T-helper 9 cell (primary cell): ENCODE measurements at places on chromosomes 11 and 22.

- DNase-seq = no peak
These were observed 165.5 kb downstream of the DSCAML1 start for GRCh38 chr11:117631336-117632140.

- peak; percentile 98 for DNase-seq
These were observed at the start of gene ATG2A for GRCh38 chr11:64916775-64917662. ATG2A (minus strand) TSS chr11:64917209; CDS start chr11:64917135, 74 bp downstream.

DNA sequence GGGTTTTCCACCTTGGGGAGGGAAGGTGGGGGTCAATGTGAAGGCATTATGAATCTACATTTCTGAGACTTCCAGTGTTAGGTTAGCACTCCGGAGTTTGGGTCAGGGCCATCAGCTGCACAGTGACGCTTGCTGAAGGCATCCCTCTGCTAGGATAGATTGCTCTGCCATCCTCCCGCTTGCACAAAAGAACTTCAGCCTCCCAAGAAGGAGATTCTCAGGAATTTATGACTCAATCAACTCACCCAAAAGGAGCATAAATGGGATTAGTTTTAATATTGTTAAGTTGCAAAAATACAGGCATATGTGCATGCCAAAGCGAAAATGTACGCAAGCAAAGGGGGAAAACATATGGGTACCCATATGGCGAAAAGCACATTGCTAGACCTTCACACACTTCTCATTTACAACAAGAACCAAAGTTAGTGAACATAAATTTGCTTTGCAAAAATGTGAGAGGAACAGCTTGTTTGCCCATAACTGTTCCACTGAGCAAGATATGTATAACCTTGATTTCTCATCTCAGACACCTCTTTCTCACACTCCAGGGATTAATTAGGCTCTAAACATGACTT lies 1013.0 kb downstream of the OPCML start:
- no peak for DNase-seq

DNA sequence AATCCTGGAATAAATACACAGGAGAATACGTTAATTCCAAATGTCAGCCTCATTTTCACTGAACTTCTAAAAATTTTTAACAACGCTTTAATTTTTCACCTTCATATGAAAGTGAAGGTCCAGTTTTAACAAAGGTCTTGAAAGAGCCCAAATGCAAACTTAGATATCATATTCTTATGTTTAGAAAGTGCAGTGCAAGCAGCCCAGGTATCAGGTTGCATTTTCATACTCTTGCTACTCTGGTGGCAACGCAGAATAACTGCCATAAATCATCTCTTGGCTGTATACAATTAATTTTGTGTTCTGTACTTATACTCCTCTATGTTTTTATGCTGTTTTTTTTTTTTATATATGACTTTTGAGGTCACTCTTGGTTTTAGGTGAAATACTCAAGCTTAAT lies 496.7 kb upstream of the ARHGAP42 start:
- DNase-seq = no peak

DNA sequence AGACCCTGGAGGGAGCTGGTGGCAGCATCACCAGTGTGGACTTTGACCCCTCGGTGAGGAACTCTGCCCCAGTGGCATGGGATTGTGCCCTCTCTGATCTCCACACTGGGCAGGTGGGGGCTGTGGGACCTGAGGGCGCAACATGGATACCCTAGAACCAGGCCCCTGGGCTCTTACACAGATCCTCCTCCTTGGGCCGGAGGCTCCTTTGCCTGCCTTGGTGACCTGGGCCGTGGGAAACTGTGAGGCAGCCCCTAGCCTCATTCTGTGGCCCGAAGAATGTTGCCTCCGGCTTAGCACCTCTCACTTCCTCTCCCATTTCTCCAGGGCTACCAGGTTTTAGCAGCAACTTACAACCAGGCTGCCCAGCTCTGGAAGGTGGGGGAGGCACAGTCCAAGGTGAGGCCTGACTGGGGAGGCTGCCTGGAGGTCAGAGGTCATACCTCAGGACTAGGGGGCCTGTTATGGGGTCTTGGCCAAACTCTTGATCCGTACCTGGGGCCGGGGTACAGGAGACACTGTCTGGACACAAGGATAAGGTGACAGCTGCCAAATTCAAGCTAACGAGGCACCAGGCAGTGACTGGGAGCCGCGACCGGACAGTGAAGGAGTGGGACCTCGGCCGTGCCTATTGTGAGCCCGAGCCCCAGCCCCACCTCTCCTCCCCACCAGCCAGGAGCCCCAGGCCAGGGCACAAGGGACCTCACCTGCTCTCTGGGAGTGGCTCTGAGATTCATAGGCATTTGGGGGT lies 12.2 kb downstream of the ATG16L2 start:
- no peak for DNase-seq

DNA sequence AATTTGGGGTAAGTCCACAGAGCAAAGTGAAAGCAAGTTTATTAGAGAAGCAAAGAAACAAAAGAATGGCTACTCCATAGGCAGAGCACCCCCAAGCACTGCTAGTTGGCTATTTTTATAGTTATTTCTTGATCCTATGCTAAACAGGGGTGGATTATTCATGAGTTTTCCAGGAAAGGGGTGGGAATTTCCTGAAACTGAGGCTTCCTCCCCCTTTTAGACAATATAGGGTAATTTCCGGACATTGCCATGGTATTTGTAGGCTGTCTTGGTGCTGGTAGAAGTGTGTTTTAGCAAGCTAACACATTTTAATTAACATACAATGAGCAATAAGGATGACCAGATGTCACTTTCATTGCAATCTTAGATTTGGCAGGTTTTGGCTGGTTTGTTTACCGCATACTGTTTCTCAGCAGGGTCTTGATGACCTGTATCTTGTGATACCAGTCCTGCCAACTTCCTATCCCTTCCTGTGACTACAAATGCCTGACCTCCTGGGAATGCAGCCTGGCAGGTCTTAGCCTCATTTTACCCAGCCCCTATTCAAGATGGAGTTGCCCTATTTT lies 937 bp upstream of the C1QTNF6 start:
- no peak for DNase-seq

DNA sequence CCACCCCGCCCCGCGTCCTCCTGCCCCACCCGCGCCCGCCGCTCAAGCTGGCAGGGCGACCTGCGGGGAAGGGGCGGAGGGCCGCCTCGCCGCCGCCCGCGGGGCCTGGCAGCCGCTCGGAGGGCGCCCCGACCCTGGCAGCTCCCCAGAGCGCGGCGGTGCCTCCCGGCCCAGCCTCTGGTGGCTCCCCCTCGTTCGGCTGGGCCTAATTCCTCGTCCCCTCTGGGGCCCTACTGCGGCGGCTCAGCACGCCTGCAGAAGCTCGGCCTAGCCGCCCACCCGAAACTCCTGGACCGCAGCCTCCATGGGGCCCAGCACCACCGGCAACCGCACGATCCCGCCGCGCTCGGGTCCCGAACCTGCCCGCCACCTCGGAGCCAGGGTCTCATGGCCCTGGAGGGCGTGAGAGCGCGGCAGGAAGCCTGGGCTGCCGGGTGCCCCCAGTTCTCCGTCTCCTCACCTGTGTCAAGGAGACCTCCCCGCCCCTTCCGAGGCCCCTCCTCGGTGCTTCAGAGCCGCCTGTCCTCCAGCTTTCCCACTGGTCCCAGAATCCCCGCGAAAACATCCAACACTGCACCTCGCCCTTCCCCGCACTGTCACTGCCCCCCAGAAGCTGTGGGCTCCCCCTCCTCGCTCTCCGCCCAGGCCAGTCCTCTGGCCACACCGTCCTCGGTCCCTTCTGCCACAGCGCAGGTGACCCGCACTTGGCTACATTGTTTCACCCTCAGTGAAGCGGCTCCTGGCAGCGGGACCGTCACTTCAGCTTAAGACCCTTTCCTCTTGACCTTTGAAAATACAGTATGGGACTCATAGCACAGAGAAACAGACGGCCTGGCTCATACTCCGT lies 613 bp upstream of the GSC2 start:
- no peak for DNase-seq

DNA sequence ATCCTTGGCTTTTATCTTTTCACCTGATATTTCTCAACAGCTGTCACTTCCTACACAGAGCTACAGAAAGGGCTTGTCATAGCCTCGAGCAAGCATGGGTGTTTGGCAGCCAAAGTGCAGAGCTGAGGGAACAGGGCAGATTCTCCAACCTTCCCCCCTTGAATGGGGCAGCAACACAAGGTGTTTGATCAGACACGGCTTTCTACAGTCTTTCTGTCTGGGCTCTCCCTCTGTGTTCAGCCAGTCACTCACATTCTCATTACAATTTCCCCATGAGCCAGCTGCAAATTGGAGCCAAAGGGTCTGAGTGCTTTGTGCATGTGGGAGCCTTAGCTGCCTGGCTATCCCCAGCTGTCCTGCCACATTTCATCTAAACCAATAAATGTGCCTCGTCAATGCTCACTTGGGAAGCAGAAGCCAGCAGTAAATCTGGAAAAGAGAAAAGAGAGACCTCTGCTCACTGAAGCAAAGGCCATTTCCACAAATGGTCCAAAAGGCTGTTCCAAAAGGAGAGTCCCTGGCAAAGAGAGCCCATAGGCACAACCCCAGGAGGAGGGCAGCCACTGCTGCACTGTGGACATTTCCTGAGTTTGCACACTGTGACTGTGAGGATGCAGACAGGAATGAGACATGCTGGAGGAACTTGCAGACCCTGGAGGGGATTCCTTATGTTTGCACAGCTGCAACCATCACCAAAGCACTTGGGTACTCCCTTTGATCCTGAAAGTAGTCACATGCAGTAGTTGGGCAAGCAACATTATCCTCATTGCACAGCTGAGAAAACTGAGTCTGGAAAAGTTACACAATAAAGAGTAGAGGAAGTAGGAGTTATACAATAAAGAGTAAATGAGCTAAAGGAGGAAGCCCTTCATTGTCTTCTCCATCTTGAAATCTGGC lies 186.8 kb downstream of the FAM181B start:
- DNase-seq = no peak

GRCh38 chr11:96326959-96327358 lies 16.0 kb downstream of the MAML2 start:
- DNase-seq = no peak

- no peak for DNase-seq
These were observed 57.6 kb downstream of the KREMEN1 start for GRCh38 chr22:29130476-29130875.

DNA sequence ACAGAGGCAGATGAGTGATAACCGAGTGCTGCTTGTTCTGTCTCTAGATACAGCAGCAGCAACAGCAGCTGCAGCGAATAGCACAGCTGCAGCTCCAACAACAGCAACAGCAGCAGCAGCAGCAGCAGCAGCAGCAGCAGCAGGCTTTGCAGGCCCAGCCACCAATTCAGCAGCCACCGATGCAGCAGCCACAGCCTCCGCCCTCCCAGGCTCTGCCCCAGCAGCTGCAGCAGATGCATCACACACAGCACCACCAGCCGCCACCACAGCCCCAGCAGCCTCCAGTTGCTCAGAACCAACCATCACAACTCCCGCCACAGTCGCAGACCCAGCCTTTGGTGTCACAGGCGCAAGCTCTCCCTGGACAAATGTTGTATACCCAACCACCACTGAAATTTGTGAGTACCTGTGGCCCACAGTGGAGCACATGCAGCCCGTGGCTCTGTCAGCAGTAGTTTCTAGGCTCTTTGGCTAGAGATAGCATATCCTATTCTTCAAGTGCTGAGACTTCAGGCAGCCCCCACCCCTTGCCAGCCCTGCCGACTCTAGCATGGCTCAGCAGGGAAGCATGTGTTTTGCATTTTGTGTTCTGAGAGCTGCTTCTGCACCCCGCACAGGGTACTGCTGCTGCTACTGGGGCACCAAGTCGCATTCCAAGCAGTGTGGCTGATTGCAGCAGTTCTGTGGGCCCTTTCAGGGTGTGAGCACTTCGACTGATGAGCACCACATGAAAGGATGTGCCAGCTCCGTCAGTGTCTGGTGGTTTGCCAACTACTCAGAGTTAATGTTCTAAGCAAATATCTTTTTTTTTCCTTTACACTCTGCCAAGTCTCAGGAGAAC lies 59.2 kb downstream of the MED15 start:
- peak; percentile 62 for DNase-seq

GRCh38 chr11:11407763-11408084 lies 54.7 kb upstream of the CSNK2A3 start:
- DNase-seq = no peak

- no peak for DNase-seq
These were observed 129.3 kb upstream of the FGF3 start for GRCh38 chr11:69948256-69949141.

GRCh38 chr22:44080936-44081861 lies 57.1 kb downstream of the PARVB start:
- peak; percentile 65 for DNase-seq

- no peak for DNase-seq
These were observed 167.8 kb downstream of the BRD1 start for GRCh38 chr22:49659924-49660315.

GRCh38 chr11:1667906-1668305 lies 29.1 kb upstream of the KRTAP5-6 start:
- no peak for DNase-seq

DNA sequence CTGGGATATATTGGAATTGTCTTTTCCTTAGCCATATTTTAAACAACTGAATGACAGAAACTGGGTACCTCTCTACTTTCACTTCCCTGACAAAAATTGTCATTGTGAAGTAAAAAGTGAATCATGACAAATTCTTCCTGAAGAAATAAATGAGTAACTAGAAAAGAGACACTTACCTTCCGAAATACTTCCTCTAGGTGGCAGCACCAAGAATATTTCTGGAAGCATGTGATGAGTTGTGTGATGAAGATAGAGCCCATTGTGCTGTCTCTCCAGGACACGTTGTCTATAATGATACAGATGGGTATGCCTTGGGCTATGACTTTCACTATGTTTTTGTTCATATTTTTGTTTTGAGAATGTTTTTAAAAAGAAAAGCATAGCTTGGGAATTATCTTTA lies 21.5 kb downstream of the CASP4 start:
- DNase-seq = no peak

DNA sequence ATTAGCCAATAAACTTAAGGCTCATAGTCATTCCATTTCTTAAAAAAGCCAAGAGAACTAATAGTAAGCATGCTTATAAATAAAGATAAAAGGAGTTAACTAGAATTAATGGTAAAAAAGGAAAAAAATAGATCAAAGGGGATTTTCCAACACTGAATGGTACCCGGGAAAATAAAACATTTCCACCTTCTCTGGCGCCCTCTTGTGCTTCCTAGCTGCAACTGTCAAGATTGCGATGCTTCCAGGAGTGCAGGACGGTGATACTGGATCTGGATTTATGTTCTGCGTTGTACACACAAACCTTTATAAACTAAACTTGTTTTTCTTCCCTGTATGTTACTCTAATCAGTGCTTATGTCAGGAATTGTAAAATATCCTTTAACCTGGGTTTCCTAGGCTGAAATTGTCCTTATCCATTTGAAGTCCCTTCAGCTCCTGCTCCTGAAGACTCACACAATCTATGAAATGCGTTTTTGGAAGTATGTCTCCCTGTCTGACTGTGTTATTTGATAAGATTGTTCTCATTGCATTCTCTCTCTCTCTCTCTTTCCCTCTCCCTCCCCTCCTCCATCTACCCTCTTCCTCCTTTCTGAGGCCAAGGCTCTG lies 9.6 kb upstream of the HTATIP2 start:
- peak; percentile 8 for DNase-seq

- no peak for DNase-seq
These were observed 11.5 kb upstream of the NAP1L4 start for GRCh38 chr11:3003396-3004231.

GRCh38 chr22:32413719-32414118 lies 1.7 kb upstream of the RTCB start:
- DNase-seq = no peak

GRCh38 chr22:21026783-21027692 lies 5.3 kb downstream of the SLC7A4 start:
- DNase-seq = no peak

- no peak for DNase-seq
These were observed 34.2 kb downstream of the MRGPRD start for GRCh38 chr11:68946416-68947090.
